ENCODE measurements at places on chromosomes 16 and 17.

DNA sequence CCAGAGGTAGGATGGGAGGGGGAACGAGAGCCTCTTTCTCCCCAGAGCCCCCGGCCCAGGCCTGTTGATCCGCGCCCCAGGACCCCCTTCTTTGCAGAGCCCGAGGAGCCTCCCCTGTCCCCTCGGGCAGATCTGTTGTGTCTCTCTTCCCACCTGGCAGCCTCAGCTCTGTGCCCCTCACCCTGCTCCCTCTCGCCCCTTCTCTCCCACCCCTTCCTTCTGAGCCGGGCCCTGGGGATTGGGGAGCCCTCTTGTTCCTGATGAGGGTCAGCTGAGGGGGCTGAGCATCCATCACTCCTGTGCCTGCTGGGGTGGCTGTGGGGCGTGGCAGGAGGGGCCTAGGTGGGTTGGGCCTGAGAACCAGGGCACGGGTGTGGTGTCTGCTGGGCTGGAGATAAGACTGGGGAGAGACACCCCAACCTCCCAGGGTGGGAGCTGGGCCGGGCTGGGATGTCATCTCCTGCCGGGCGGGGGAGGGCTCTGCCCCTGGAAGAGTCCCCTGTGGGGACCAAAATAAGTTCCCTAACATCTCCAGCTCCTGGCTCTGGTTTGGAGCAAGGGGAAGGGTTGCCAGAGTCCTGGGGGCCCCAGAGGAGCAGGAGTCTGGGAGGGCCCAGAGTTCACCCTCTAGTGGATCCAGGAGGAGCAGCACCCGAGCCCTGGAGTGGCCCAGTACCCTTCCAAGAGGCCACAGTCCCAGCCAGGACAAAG lies 65.4 kb downstream of the MRC2 start:
- DNase-seq, result no peak

GRCh38 chr16:30351586-30352419 lies 3.3 kb downstream of the CD2BP2 start:
- DNase-seq, result no peak

GRCh38 chr17:27585792-27586191 lies 45.2 kb upstream of the LGALS9 start:
- DNase-seq, result no peak

- DNase-seq, result no peak
Measured at GRCh38 chr16:80720804-80721371, 83.5 kb downstream of the CDYL2 start.

DNA sequence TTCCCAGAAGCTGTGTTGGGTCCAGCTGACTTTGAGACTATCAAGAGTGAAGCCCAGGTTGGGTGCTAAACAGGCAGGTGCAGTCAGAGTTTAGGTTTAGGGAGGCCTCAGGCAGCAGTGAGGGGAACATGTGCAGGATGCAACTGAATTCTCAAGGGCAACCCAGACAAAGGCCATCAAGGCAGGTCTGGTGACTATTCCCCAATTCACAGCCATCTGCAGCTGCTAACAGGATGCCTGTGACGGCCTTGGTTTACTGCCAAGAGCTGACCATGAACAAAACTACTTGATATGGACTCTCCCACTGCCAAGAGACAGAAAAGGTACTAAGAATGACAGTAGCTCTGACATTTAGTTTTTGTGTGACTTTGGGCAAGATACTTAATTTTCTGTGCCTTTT lies 45.2 kb upstream of the BCAR1 start:
- no peak for DNase-seq

DNA sequence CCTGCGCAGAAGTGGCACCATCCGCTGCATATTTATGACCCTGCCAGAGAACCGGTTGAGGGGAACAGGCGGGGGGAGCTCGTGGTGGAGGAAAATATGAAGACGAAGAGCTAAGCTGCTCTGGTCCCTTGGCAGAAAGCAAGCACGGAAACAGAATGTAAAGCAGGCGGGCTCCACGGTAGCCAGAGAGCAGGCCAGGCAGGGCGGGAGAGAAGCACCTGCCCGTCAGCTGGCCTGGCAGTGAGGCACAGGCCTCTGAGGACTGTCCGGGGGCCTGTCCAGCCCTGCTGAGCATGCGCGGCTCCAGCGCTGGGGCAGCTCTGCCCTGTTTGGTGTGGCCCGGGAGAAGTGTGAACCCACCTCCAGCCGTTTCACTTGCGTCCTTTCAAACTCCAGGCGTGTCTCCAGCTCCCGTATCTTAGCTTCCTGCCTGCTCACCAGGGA lies 46.7 kb downstream of the PIPOX start:
- DNase-seq, result no peak

- no peak for DNase-seq
Measured at GRCh38 chr17:34198519-34198918, 56.6 kb upstream of the CCL2 start.

GRCh38 chr17:46930051-46930450 lies 7.1 kb downstream of the GOSR2 start:
- no peak for DNase-seq

DNA sequence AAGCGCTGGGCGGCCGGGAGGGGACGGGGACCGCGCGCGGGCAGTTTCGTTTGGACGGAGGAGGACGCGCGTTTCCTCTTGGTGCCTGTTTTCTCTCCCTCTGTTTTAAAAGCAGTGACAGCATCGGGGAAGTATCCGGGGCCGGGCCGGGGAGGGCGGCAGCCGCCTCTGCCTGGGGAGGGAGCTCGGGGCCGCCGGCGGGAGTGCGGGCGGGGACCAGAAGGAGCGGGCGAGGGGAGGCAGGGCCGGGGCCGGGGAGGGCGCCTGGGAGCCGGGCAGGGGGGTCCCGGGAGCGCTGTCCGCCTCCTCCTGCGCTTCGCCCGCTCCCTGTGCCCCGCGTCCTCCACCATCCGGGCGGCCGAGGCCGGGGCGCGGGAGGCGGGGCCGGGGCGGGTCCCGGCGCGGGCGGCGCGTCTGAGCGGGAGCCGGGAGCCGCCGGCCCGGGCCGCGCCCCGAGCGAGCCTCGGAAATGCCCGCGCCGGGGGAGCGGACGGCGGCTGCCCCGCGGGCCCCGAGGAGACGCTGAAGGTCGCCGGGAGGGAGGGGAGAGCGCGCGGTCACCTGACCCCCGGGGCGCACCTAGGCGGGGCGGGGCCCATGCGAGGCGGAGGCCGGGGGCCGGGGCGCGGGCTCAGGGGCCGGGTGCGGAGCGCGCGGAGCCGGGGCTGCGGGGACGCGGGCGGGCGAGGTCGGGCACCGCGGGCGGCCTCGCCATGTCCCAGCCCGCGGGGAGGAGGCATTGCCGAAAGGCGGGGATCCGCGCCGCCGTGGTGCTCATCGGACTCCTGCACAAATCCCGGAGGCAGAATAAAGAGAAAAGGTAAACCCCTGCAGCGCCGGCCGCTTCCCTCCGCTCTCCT lies 57.3 kb downstream of the RAP1GAP2 start:
- DNase-seq, result no peak

- DNase-seq, result no peak
Measured at GRCh38 chr16:56306690-56307533, 115.6 kb downstream of the GNAO1 start.

GRCh38 chr16:82197540-82198240 lies 27.7 kb upstream of the MPHOSPH6 start:
- DNase-seq, result no peak

DNA sequence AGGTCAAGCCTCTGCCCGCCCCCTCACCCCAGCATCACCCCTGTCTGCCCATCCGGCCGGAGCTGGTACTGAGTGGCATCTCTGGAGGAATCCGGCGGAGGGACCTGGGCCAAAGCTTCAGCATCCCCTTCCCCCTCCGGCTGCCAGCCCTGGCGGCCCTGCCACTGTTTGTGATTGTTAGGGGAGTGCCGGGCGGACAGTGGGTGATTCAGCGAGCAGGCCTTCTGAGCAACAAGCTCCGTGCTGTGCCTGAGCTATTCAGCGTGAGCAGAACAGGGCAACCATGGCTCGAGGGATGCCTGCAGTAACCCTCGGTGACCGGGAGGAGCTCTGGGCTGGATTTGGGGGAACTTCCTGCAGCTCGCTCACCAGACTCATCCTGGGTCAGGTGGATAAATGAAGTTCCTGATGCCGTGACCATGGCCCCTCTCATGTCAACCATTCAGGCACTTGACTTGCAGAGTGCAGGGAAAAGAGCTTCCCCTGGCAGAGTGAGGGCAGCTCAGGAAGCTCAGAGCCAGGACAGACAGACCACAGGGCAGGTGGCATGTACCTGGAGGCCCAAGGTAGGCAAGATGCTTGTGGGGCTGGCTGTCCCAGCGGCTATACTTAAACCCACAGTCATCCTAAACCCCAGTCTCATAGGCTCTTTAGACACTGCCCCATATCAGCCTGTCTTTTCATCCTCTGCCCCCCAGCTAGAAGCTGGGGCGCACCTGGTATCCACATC lies 24.3 kb upstream of the MLKL start:
- no peak for DNase-seq

- no peak for DNase-seq
Measured at GRCh38 chr16:89573826-89574680, 1.5 kb upstream of the CPNE7 start.

DNA sequence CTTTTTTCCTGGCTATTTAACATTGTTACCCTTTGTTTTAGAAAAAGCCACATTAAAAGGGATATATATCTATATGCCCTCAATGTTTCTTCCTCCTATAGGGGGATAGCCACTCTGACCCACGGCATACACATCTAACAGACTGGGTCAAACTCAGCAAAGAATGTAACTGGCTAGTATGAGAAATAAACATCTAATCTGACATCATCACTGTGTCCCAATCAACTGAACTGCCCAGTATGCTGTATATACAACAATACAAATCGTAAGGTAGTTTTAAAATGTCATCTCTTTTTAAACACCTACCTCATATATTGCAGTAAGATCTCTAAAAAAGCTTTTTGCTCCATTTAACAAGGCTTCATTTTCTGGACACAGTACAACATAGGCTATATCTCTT lies 39.9 kb upstream of the INTS2 start:
- DNase-seq, result no peak

GRCh38 chr17:44067545-44067940 lies 1.1 kb upstream of the LSM12 start:
- no peak for DNase-seq

- DNase-seq, result no peak
Measured at GRCh38 chr16:12837756-12838155, 34.1 kb upstream of the CPPED1 start.

DNA sequence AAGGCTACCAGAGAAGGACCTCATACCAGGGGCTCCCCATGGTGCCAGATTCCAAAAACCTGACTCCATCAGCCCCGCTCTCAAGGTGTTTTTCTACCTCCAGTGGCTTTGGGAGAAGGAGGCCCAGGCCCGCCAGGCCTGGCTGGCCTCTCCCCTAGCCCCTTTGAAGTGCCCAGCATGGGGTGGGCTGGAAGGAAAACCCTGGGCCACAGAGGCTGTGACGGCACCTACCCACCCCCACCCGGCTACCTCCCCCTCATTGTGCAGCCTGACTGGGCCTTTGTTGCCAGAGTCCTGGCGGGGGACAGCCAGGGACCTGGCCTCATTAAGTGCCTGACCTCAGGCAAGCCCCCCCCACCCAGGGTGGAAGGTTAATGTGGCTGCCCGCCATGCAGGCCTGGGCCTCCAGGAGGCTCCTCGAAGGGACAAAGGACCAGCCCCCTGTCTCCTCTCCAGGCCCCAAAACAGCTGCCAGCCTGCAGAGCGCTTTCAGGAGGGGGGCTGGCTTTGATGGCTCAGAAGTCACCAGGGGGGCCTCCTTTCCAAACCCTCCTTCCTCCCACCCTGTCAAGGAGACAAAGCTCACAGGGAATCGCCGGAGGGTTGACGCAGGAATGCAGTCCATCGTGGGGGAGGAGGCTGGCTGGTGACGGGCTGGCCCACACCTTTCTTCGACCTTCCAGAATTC lies 159.4 kb downstream of the ZNF423 start:
- DNase-seq, result no peak

GRCh38 chr17:10357768-10358167 lies 15.0 kb downstream of the MYH13 start:
- peak; percentile 23 for DNase-seq

GRCh38 chr17:34639706-34640425 lies 60.5 kb downstream of the TMEM132E start:
- DNase-seq, result no peak

DNA sequence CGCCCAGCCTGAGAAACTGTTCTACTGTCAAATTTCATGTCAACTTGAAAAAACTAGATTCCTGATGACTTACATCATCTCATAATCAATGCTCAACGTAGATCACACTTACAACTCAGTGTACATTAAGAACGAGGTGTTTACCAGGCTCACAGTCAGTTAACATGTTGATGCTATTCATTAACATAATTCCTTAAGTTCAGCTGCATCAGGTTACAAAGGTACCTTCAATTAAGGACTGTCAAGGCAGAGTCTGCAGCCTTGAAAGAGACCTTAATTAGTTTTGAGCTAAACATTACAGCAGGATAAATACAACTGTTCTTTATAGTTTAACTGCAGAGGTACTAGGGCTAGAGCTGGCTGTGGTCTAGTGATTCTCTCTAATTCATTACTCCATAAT lies 1.9 kb downstream of the GNA13 start:
- no peak for DNase-seq

- DNase-seq, result no peak
Measured at GRCh38 chr16:76573281-76573680, 296.1 kb downstream of the CNTNAP4 start.

DNA sequence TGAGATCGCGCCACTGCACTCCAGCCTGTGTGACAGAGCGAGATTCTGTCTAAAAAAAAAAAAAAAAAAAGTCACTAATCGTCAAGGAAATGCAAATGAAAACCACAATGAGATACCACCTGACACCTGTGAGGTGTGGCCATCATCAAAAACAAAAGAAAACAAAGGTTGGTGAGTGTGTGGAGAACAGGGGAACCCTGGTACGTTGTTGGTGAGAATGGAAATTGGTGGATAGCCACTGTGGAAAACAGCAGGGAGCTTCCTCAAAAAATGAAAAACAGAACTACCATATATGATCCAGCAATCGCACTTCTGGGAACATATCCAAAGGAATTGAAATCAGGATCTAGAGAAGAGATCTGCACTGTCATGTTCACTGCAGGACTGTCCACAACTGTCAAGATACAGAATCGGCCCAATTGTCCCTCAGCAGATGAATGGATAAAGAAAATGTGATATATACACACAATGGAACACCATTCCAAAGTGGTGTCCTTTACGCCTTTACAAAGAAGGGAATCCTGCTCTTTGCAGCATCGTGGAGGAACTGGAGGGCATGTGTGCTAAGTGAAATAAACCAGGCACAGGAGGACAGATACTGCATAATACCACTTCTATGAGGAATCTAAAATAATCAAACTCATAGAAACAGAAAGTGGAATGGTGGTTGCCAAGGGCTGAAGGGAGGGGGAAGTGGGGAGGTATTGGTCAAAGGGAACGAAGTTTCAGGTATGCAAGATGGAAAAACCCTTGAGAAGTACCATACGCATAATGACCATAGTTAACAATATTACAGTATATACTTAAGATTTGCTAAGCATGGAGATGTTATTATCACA lies 63.5 kb upstream of the PLCG2 start:
- no peak for DNase-seq
